ENCODE measurements at places on chromosomes 16 and 17.

- DNase-seq = no peak
Observed at GRCh38 chr17:78170692-78171590, 2.6 kb downstream of the SYNGR2 start.

DNA sequence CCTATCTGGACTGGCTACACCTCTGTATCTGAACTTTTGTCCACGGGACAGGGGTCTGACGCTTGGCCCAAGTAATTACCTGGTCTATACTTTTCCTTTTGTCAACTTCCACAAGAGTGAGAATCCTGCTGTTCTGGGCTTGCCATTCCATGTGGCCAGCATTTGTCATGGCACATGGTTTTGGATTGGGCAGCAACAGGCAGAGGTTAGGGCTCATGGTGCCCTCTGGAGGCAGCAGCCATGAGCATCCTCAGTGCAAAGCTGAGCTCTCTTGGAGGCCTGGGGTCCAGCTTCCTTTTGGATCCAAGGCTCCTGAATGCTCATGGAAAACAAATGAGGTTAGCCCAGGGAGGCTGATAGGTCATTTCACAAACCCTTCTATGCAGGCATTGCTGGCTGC lies 7.5 kb upstream of the EDC4 start:
- DNase-seq = peak; percentile 42

- no peak for DNase-seq
Observed at GRCh38 chr16:3578610-3579551, 1.7 kb upstream of the NLRC3 start.

DNA sequence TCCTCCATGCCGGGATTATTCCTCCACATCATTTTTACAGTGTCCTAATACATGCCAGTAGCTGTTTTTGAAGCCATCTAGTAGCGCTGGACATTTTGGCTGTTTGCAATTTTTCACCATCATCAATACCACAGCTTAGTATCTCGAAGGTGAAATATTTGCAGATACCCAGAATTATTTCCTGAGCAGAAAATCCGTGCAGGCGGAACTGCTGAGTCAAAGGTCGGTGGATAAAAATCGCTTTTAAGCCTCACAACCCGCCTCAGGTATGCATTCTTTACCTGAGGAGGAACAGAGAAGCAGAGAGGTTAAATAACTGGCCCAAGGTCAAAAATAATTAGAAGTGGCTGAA lies 584 bp upstream of the TNRC6A start:
- no peak for DNase-seq

DNA sequence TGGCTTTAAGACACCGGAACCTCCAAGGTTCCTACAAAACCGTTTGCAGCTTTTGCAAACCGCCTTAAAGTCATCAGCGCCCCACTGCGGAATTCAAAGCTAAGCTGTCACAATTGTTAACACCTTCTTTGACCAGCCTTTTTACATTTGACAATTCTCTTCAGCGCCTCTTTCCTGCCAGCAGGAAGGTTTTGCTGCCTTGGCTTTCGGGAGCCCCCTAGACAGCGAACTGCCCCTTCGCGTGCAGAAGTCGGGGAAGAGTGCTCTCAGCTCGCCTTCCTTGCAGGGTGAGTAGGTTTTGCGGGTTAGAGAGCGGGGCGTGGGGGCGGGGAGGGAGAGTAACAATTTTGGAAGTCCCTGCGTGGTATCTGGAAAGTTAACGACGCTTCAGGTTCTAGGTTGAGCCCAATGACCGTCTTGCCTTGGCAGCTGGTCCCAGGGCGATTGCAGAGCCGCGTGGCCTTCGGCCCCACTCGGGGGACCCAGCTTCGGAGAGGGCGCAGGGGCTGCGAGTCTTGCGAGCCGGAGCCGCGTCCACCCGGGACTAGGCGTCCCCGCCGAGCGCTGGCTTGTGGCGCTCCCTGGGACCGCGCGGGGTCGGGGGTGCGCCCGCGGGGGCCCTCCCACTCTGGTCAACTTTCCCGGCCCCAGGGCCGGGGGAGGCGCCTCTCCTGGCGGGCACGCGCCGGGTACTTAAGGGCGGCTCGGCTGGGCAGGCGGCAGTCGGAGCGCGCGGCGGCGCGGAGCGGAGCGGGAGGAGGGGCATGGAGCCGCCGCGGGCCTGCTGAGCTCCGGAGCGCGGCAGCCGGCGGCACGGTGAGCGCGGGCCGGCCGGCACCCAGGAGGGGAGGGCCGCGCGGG lies at the start of gene HAS3:
HAS3 (plus strand) TSS at position 153 of the 861 bp plus-strand sequence. CDS start 3,743 bp downstream, outside the sequence.
- peak; percentile 67 for DNase-seq

- peak; percentile 70 for DNase-seq
Observed at GRCh38 chr17:64306850-64307463, 43.9 kb upstream of the TEX2 start.

DNA sequence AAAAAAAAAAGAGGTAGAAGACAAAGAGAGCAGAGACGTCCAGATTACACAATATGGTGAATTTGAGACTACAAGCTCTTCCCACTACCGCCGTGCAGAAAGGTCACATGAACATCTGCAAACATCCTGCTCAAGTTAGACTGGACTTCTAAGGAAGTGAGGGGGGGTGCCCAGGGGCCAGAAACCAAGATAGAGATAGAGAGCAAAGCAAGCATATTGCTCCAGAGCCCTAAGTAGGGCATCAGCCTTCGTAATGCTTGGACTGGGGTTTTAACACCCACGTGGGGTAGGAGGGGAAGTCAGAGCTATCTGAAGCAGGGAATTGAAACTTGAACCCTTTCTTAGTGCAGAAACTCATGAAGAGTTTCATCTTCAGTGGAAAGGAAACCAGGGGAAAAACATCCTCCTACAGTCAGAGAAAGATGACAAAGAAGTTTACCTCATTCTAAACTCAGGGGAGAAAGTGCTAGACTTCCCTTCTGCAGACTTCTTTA lies 8.7 kb downstream of the CLEC19A start:
- DNase-seq = no peak

- DNase-seq = peak; percentile 37
Observed at GRCh38 chr16:87765473-87765775, 362 bp downstream of the KLHDC4 start.

GRCh38 chr17:19461681-19462080 lies 50.6 kb downstream of the RNF112 start:
- no peak for DNase-seq

DNA sequence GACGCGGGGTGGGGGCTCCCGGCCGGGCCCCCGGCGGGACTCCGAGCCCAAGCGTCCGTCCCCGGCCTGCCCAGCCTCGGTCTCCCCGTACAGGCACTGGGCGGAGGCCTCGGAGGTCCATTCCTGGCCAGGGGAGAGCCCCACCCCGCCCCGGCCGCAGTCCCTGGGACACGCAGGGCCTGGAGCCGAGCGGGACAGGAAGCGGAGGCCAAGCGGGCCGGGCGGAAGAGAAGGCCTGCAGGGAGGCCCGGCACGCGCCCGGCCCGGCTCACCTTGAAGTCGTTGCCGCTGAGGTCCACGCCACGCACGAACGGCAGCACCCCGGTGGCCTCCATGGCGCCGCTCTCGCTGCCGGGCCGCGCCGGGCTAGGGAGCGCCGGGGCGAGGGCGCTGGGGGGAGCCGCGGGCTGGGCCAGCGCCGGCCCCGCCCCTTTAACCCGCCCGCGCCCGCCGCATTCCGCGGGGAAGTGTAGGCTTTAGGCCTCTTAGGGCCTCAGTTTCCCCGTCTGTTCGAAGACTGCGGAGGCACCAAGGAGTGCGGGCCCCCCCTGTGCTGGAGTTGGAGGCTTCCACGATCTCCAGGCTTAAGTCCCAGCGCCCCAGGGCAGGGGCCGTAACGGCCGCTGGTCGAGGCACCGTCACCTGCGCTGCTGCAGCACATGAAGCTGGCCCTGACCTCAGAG lies at the start of gene FLII:
FLII (minus strand) TSS at position 383 of the 683 bp plus-strand sequence; CDS start at position 335, 48 bp downstream.
- DNase-seq = peak; percentile 58

DNA sequence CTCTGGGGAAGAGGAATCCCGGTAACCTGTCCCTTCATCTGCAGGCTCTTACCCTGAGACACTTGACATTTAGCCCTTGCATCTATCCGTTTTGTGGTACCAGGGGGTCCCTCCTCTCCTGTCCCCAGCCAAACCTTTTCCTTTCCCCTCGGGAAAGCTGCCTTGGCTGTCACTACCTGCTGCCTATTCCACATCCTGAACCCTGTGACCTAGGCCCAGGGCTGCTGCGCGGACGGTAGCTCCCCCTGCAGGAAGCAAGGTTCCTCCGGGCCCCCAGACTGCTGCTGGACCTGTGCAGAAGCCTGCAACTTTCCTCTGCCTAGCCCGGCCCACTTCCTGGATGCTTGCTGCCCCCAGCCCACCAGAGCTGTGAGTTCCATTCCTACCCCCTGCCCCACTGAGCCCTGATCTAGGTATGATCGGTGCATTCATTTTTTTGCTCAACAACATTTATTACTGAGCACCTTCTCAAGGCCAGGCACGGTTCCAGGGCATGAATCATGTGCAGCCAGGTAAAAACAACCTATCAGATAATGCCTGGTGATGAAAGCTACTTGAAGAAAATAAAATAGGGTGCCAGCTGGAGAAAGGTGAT lies 10.5 kb upstream of the ALDOA start:
- DNase-seq = peak; percentile 79

DNA sequence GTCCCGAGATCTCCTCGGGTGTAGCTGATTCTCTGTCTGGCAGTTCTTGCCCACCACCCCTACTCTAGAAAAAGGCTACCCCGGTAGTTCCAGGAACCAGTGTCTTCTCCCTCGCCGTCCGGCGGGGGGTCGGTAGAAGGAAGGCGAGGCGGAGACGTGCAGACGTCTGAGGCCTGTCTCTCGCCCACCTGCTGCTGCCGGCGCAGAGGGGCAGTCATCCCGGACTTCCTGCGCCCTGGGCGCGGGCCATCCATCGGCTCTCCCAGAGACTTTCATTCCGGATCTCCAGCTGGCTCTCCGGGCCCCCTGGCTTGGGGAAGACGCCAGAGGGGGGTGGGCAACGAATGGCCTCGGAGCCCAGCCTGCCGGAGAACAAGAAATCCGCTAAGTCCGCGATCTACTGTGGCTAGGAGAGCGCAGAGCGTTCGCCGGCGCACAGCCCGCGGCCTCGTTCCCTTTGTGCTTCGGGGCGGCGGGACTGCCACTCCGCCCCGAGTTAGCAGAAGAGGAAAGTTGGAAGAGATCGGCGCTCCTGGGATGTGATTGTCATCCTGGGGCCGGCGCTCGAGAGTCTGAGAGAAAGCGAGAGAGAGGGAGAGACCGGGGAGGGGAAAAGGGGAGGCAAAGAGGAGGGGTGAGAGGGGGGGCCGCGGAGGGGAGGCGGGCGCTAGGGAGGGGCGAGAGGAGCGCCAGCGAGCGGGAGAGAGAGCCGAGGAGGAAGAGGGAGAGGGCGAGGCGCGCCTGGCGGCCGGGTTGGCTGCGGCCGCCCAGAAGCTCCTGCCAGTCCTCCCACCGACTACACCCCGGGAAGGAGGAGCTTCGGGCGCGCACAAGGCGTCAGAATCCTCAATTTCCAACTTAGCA lies at the start of gene IRX5:
IRX5 (plus strand) TSS at position 861 of the 864 bp plus-strand sequence. CDS start 334 bp downstream, outside the sequence.
- peak; percentile 80 for DNase-seq

GRCh38 chr16:27824006-27824405 lies 239.5 kb downstream of the GSG1L start:
- DNase-seq = no peak

DNA sequence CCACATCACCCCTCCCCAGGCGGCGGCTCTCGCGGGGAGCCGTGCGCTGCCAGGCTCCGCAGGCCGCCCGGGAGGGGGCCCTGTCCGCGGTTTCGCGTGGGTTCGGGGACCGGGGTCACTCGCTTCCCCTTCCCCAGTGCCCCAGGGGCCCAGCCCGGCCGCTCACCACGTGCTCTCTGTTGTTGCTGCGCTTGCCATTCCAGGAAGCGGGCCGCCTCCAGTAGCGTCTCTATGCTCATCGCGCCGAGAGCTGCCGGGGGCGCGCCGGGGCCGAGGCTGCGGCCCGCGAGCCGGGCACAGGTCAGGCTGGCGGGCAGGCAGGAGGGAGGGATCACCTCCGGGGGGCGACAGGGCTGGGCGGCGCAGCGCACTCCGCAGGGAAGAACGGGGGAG lies 390 bp downstream of the MNT start:
- DNase-seq = peak; percentile 46

DNA sequence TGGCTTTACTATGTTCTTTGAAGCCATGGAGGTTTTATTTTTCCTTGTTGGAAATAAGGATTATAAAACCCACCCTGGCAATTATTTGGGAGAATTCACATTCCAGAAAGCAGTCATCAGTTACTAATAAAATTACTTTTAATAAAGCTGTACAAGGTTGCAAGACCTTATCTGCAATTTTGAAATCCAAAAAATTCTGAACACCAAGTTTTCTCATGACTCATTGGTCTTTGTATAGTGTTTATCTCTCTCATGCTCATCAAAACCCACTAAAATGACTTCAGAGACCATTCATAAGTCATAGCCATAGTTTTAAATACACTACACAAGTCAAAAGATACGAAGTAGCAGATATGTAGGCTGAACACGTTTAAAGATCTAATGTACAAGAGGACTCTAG lies 6.0 kb upstream of the KRT38 start:
- no peak for DNase-seq

- DNase-seq = no peak
Observed at GRCh38 chr16:55391760-55392375, 67.9 kb downstream of the IRX6 start.

GRCh38 chr17:1474402-1475189 lies 17.9 kb downstream of the MYO1C start:
- no peak for DNase-seq

GRCh38 chr16:951660-952301 lies 19.0 kb downstream of the LMF1 start:
- no peak for DNase-seq

DNA sequence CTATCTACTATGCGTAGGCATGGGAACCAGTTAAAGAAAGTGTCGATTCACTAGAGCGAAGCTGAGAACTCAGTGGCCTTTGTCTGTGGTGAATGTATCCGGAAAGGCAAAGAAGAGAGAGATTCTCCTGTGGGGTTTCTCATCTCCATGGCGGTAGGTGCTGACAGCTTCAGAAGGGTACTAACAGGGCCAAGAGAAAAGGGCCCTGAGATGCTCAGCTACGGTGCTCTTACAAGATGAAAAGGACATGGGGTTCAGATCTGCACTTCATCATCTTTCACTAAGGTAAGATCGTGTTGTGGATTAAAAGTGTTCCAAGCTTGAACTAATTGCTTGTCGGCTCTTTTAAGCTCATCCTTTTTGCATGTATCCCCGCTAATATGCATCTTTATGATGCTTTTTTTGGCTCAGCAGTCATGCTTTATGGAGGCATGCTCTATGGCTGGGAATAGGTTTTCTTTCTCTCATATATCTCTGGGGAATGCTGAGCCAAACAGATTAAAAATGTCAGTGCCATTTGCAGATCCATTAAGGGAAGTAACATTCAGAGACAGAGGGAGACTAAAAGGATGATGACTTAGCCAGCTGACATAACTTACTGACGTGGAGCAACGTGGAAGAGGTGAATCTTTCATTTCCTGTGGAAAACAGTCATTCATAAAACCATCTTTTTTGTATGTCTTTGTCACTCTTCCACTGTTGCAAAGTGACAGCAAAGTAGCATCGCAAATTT lies 29.9 kb downstream of the KCNJ16 start:
- DNase-seq = no peak

DNA sequence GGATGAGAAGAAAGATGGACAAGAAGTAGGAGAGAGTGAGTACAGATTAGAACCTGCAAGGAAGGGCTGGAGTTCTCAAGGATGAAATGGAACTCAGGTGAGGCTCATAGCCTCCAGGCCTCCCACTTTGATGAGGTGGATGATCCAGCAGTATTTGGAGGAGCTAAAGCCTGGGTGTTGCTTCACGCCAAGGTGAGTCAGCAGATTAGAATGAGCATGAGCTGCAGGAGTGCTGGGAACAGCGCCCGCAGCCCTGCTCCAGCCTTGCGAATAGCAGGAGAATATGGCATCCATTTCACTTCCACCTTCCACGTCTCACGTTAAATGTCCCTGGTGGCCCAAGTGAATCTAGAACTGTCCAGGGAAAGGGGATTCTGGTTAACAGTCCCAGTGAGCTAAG lies 94.4 kb upstream of the CPHXL start:
- DNase-seq = no peak

- DNase-seq = no peak
Observed at GRCh38 chr17:59601130-59601529, 18.6 kb upstream of the CLTC start.

GRCh38 chr16:50739031-50739430 lies 2.9 kb upstream of the CYLD start:
- DNase-seq = no peak

Measured in HEK293T (cell line).